Activated CD4-positive, alpha-beta T cell treated with anti-CD3 and anti-CD28 coated beads, Interleukin-2, Interleukin-4, amounts not matched to agents 100 ng/mL and 50 ng/mL, durations not matched to agents 16 hours and 8 hours (primary cell): ENCODE measurements at places on chromosomes 5 and 9.
A peak's percentile ranks its signal among the peaks of the same experiment; 100 is the strongest.

- DNase-seq: no peak
Measured at GRCh38 chr5:43255704-43256103, 57.5 kb downstream of the HMGCS1 start.

GRCh38 chr5:106755066-106755465 is 915.7 kb downstream of the EFNA5 start:
- no peak for DNase-seq

GRCh38 chr9:91033797-91034196 is 232.2 kb downstream of the SYK start:
- DNase-seq: peak; percentile 73

- DNase-seq: no peak
Measured at GRCh38 chr5:154779105-154779504, 23.9 kb downstream of the LARP1 start.

DNA sequence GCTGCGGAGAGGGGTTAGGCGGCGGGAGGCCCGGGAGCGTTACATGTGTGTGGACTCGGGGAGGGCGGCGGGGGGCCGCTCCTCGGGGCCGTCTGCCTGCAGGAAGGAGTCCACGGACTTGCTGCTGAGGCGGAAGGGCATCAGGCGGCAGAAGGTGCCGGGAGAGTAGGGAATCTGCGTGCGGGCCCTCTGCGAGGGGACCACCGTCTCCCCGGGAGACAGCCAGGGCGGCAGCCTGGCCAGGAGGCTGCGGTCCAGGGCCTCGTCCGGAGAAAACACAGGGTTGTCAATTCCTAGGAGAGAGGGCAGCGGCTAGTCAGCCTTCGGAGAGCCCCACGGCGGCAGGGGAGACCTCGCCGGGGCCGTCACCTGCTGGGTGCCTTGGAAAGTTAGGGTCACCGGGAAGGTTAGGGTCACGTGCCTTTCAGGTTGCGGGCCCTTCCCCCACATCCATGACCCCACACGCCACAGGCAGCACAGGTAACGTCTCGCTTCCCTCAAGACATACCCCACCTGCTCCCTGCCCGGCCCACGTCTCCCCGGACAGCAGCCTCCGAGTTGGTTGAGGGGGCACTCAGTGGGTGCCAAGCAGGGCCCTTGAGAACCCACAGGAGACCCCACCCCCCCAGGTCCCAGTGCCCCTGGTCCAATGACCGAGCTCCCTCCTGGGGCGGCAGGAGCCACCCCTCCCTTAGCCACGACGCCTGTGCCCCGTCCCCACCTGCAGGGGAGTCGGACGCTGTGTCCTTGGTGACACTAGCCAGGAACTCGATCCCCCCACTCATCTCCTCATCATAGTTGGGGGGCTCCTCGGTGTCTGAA is 32.1 kb downstream of the EXOC3 start:
- no peak for DNase-seq

DNA sequence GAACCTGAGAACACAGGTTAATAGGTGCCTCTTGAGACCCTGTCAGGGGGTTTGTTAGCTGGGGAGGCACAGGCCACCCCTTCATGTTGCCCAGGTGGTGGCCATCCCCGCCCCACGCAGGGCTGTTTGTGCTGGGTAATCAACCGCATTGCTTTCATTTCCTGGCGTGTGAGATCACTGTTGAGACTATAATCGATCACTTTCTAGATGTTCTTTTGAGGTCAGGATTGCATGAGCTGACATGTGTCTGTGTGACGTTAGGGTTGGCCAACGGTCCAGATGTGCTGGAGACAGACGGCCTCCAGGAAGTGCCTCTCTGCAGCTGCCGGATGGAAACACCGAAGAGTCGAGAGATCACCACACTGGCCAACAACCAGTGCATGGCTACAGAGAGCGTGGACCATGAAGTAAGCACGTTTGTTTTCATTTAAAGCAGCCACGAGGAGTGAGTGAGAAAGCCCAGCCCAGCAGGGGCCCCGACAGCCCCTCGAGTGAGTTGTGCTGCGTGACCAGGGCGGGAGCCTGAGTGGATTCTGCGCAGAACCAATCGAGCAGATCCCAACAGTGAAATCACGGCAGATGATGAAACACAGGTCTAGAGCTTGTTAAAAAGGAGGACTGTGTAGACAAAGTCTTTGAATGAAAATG is 115.0 kb upstream of the CACNA1B start:
- DNase-seq: no peak

GRCh38 chr5:137188566-137188965 is 310.6 kb downstream of the SPOCK1 start:
- no peak for DNase-seq

DNA sequence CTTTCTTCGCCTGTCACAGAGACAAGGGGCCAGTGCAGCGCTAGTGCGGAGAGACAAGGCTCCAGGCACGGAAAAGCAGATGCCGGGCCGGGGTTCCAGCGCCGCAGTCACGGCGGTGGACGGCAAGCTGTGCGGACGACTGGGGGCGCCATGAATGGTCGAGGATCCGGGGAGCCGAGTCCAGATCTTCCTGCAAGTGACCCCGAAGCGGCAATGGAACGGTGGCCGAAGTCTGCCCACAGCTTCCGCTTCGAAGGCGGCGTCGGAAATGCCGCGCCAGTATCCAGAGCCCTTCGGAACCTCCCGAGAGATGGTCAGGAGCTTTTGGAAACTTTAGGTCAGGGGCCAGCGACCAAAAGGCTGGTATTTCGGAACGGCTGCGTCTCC is 601 bp upstream of the FAF2 start:
- no peak for DNase-seq

- DNase-seq: no peak
Measured at GRCh38 chr9:94937214-94937903, 210.9 kb downstream of the AOPEP start.

- DNase-seq: no peak
Measured at GRCh38 chr5:153879596-153879995, 159.1 kb downstream of the FAM114A2 start.

- DNase-seq: peak; percentile 10
Measured at GRCh38 chr9:96117398-96118080, 184.4 kb downstream of the HSD17B3 start.

DNA sequence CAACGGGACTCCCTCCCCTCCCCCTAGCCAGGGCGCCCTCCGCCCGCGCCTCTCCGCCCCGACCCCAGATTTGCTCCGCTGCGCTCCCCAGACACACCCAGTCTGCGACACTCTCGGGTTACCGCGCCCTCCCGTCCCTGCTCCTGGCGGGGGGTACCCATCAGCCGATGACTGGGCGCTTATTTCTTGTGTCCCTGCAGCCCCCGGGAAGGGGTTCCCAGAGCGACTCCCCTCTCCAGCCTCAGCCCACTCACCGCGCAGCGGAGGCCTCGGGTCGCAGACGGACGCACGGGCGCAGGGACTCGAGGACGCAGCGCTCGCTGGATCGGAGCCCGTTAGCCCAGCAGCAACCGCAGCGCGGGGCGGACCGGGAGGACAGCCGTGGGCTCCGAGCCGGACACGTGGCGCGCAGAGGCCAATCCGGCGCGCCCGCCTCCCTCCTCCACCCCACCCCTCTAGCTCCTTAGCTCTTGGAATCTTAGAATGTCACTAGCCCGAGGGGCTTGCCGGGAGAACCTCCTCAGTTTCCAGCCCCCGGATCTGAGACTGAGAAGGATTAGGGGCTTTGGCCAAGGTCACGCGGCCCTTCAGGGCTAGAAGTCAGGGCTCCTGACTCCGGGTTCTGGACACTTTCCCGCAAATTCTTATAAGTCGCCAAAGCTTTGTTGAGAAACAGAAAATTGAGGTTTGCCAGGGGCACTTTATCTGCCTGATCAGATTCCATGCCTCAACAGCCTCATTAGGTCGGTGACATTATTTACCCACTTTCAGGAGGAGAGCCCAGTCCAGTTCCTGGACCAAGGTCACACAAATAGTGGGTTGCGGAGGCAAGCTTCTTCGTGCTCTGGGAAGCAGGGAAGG is at the start of gene ANXA6:
Gene ANXA6, minus strand, starts transcription at position 354 of the 861 bp plus-strand sequence. CDS start 9,878 bp downstream, outside the sequence.
- peak; percentile 69 for DNase-seq

DNA sequence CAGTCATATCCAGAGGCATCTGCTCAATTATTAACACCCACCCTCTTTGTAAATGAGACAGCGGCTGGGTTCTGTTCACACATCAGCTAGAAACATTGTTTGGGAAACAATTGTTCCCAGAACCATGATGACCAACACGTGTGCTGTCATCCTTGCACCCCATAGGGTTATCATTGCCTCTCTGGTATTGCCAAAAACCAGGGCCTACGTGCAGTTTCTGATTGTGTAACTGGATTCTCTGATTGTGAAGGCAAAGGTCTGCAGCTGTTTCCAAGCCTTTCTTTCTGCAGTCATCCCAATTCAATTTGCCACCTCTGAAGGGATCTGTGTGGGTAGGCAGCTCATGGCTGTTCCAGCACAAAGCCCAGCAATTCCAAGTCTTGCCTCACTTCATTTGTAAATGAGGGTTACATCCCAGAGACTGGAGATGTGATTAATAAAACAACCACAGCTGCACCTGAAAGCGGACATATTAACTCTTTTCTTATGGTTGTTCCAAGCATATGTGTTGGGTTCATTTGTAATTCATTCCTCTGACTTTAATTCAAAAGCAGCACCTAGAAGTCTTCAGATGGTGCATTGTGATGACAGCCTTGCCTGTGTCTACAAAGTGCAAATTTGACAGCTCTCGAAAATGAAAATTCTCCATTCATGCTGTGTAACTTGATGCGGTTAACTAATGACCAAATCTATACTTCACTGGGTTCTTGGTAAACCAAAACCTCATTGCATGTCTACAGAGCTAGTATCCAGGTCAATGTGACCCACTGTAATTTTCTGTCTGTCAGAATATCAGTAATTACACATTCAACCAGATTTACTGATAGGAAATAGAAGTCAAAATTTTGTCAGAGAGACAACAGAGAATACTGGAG is 66.6 kb downstream of the YIPF5 start:
- no peak for DNase-seq

GRCh38 chr9:98147582-98147981 is 28.6 kb upstream of the TRIM14 start:
- DNase-seq: peak; percentile 30

DNA sequence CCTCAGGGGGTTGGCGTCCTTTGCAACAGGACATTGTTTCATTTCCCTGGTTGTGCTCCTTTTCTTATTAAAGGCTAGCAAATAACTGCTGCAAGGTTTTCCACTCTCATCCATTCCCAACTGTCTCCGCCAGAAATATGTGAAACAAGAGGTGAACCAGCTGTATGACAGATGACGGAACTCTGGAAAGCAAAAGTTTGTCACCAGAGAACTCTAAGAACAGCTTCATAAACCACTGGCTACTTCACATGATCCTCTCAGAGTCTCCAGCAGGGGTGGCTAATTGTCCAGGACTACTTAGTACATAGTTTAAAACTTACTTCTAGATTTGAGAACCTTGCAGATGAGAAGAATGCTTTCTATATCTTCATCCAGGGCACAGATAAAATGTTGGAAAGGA is 195.9 kb upstream of the RAD23B start:
- DNase-seq: no peak

DNA sequence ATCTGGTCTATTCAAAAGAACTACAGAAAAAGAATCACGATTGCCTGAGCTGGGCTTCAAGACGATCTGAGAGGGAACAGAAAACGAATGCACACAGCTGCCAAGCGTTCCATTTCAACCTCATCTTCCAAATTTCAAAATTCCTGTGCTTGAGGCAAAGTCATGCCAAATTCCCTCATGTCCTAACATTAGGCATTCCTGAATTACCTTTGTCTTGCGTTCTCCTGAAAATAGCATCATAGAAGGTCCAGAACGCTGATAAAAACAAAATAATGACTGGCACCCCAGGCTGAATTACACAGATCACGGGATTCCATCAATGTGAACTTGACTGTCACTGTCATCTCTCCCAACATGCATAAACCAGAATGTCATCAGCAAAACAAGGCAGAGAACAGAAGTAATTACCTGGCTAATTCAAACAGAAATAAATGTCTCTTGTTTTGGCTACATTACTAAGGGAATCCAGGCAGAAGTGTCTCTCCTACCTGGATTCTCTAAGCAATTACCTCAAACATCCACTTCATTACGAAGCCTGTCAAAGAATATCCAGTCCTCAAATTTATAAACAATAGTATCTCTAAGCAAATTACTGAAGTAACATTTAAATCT is 12.0 kb upstream of the CDH6 start:
- DNase-seq: no peak

GRCh38 chr5:77568082-77568481 is 70.4 kb downstream of the OTP start:
- DNase-seq: no peak

DNA sequence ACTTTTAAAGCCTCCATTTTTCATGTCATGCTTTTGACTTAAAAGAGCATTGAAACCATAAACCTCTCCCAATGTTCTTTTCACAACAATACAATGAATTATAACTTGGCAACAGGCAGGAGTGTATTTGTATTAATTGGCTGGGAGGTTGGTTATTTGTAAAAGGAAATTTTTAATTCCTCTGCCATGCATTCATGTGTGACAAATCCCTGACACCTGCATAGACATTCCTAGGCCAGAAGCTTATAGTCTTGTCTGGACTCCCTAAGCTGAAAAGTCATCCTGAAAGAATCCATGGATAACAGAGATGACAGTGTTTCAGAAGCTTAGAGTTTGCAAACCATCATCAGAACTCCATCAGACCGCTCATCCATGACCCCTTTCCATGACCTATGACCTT is 76.3 kb upstream of the PTGER4 start:
- no peak for DNase-seq

DNA sequence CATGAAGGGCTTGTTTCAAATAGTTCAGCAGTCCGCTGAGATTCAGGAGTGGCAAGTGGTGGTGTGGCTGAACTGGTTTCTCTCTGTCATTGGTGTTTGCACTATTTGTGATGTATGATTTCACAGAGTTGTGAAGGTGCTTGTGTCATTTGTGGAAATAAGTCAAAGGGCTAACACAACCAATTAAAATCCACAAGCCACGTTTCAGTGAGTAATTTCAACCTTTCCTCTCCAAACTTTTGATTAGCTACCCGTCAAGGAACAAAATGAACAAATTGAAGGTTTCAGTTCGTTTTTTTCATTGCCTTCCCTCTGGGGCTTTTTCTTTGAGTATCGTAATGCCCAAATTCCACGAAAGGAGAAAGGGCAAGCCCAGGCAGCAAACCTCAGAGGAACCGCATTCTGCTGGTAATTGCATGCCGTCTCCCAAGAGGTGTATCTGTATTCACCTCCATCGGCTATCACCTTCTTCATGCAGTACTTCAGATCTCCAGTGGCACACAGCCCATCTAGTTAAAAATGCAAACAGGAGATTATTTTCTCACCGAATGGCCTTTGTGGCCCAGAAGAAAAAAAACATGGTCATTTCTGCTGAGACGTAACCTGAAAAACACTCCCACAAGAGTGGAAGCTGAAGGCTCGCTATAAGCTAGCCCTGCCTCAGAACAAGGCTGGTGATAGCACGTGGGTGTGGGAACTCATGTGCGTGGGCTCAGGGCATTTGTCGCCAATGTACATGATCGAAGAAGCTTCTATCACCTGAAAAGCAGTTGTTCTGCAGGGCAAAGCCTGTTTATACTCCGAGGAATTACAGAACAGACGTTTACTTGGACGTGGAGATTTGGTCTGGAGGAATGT is 197.1 kb downstream of the NR3C1 start:
- DNase-seq: peak; percentile 65

GRCh38 chr9:93721417-93721965 is 145.1 kb downstream of the PHF2 start:
- no peak for DNase-seq

- DNase-seq: no peak
Measured at GRCh38 chr5:143051244-143052058, 281.3 kb downstream of the ARHGAP26 start.
